ENCODE measurements at places on chromosomes 2 and 18.

DNA sequence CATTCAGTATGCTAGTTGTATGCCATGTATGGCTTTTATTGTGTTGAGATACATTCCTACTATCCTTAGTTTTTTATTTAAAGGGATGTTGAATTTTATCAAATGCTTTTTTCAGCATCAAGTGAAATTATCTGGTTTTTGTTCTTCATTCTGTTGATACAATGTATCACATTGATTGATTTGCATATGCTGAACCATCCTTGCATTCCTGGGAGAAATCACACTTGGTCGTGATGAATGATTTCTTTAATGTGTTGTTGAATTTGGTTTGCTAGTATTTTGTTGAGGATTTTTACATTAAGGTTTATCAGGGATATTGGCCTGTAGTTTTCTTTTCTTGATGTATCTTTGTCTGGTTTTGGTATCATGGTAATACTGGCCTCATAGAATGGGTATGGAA is 49.7 kb downstream of the CD28 start:
- no peak for DNase-seq

- no peak for DNase-seq
Observed at GRCh38 chr2:173205375-173205774, 129.7 kb downstream of the MAP3K20 start.

DNA sequence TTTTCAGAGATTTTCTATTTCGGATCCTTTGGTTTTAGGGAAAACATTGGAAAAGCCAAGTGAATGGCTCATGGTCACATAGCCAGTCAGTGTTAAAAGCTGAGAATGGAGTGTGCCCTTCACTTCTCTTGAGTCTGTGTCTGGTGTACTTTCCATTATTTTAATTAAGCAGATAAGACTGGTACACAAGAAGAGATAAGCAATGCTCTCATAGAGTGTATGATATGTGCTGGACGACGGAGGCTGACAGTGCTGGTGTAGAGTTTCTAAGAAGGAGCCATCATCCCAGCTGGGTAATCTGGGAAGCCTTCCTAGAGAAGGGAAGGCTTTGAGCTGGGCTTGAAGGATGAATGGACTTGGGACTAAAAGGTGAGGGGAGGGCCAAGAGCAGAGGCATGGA is 93.3 kb downstream of the SPTBN1 start:
- DNase-seq: no peak

- no peak for DNase-seq
Observed at GRCh38 chr2:71813807-71814470, 333.7 kb downstream of the CYP26B1 start.

- DNase-seq: no peak
Observed at GRCh38 chr2:195505701-195506100, 151.3 kb upstream of the SLC39A10 start.

DNA sequence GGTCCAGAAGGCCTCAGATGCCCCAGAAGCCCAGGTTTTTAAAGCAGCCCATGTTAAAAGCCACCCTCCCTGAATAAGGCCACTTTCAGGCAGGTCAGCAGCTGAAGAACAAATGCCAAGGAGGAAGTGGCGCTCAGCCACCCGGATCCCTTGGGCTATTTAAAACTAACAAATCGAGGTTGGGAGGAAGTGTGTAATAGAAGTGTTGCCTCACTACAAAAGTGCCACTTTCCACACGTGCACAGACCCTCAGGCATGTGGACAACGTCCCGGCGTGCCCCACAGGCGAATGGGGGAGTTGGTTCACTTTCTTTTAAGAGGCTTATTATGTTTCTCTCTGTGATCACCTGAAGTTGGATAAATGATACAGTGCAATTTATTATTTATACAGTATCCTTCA is 173.8 kb upstream of the SALL3 start:
- no peak for DNase-seq

DNA sequence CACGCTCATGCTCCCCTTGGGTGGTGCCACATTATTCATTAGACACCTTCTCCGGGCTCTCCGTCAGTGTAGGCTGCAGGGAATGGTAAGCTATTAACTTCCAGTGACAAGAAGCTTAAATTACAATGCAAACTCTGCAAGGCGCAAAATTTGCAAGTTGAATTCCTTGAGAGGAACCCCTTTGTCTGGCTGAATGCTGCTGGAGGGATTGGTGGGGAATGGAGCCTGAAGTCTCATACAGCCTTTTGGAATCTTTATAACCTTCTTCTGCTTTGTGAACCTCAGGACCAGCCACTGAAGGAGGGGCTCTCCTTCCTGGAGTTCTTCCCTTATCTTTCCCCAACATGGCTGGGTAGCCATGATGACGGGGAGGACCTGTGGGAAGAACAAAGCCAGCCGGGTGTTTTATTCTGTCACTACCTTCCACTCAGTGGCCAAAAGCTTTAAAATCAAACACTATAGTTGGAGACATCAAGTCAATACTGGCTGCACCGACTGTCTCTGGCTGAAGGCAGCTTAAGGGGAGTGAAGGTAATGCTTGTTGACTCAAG is 220.9 kb upstream of the EPHA4 start:
- no peak for DNase-seq

- no peak for DNase-seq
Observed at GRCh38 chr2:40458271-40458794, 6.4 kb upstream of the SLC8A1 start.

DNA sequence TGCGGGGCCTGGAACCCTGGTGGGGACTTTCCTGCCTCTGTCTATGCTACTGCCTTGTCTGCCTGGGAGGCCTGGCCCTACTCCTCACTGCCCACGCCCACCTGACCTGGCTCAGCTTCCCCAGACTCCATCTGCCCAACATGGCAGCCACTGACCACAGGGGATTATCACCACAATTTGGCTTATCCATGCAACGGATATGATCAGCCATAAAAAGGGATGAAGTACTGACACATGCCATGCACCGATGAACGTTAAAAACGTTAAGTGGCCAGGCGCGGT is 5.9 kb upstream of the KCNF1 start:
- DNase-seq: no peak

DNA sequence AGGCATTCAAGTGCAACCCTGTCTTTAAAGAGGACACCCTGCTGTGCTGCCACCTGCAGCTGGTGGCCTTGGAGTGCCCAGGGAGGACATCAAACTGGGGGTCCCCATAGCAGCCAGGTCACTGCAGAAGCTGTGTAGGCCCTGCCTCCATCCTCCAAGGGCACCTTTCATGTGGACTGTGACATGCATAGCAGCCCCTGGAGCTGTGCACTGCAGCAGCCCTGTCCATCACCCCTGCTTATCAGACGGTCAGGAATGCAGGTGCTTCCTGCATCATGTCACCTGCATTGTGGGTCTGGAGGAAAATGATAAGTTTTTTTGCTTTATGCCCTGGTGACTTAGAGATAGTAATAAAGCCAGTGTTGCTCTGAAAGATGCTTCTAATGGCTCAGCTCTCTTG is 155.7 kb downstream of the DYSF start:
- no peak for DNase-seq

- DNase-seq: peak; percentile 60
Observed at GRCh38 chr2:8684540-8684877, 2.7 kb downstream of the ID2 start.

DNA sequence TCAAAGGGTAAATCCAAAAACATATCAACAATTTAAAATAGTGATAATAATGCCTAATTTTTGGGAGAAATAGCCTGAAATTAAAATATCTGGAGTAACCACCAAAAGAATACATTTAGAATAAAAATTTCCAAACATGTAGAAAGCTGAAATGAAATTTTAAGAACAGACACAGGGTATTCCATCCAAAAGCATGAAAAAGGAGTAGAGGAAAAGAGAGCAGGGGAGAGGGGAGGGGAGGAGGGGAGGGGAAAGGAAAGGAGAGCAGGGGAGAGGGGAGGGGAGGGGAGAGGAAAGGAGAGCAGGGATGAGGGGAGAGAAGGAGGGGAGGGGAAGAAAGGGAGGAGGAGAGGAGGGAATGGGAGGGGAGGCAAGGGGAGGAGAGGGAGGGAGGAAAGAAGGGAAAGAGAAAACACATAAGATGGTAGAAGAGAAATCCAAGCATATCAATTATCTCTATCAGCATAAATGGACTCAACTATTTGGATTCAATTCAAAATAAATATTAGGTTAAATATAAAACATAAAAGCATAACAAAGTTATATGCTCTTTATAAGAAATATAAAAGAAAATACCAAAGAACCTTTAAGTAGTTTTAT is 141.1 kb downstream of the ZNF385B start:
- DNase-seq: no peak

GRCh38 chr18:45726603-45727002 is 2.6 kb downstream of the SLC14A1 start:
- DNase-seq: no peak

GRCh38 chr2:126889071-126889470 is 9.6 kb upstream of the TEX51 start:
- DNase-seq: no peak

DNA sequence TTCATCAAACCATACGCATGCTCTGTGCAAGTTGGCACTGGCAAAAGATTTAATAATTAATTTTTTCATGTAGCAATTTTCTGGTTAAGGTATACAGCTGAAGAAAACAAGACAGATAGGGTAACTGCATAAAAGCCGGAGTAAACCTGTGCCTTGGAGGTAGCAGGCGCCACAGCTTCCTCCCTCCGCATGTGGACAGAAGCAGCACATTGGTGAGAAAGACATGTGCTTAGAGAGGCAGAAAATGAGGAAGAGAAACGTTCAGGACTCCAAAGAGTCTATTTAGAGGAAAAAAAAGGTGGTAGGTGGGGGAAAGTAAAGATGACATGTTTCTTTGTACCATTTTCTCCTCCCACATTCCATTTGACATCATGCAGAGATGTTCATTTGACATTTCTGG is 9.3 kb downstream of the ST6GAL2 start:
- no peak for DNase-seq

- DNase-seq: peak; percentile 14
Observed at GRCh38 chr18:70931942-70932814, 643.3 kb downstream of the SOCS6 start.

DNA sequence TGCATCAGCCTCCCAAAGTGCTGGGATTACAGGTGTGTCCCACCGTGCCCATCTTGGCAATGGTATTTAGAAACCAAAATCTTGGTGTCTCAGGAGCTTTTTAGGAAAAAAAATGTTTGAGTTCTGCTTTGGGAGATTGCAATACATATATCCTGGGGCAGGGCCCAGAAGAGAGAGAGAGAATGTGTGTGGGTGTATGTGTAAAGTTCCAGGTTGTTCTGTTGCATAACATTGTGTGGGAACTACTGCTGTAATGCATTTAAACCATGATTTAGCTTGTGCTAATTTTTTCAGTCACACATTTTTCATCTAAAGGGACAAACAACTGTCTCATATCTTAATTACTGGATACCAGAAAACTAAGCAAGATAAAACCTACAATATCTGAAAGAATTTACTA is 70.8 kb upstream of the NABP1 start:
- no peak for DNase-seq

GRCh38 chr2:20052861-20053281 is 1.4 kb upstream of the LAPTM4A start:
- no peak for DNase-seq

- no peak for DNase-seq
Observed at GRCh38 chr2:47617523-47618271, 165.2 kb upstream of the MSH6 start.

GRCh38 chr2:147548451-147548850 is 296.4 kb upstream of the ACVR2A start:
- no peak for DNase-seq

- no peak for DNase-seq
Observed at GRCh38 chr2:23221236-23221635, 163.7 kb upstream of the KLHL29 start.

DNA sequence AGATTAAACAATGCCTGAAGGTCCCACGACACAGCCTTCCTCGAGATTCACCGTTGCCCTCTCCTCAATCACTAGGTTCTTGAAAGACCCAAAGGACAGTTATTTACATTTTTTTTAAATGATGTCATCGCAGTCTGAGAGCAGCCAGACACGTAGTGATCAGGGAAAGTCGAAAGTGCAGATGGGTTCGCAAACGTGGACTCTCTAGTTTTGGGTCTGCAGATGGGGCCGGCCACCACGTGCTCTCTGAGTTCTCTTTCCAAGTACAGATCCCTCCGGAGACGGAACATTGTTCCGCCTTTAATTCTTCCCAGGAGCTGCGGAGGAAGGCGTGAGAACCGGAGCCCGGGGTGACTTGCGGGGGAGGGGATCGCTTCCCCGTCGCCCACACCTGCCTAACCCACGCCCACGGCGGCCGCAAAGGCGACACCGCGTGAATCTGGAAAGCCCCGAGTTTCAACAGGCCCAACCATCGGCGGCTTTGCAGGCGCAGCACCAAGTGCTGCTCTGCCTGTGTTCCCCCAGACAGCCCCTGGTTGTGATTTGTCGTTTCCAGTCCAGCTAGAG is 54.3 kb downstream of the PKDCC start:
- peak; percentile 96 for DNase-seq

DNA sequence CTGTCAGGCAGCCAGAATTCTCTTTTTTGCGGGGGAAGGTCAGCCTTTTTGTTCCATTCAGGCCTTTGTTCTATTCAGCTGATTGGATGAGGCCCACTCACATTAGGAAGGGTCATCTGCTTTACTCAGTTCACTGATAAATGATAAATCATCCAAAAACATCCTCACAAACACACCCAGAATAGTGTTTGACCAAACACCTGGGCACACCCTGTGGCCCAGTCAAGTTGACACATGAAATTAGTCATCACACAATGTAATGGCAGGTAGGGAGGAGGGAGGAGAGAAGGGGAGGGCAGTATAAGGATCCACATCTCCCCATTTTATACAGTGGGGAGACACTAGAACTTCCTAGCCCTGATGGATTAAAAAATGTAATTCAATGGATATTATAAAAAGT is 8.3 kb upstream of the RMC1 start:
- DNase-seq: no peak

GRCh38 chr2:41990688-41991087 is 57.1 kb upstream of the PKDCC start:
- no peak for DNase-seq

GRCh38 chr18:21433436-21433835 is 167.1 kb downstream of the ESCO1 start:
- DNase-seq: no peak

GRCh38 chr18:77140439-77141109 is 8.0 kb upstream of the MBP start:
- DNase-seq: peak; percentile 66

- DNase-seq: no peak
Observed at GRCh38 chr18:23038712-23039111, 96.6 kb upstream of the CABLES1 start.

- DNase-seq: peak; percentile 43
Observed at GRCh38 chr2:219308142-219309101, 779 bp downstream of the PTPRN start.

DNA sequence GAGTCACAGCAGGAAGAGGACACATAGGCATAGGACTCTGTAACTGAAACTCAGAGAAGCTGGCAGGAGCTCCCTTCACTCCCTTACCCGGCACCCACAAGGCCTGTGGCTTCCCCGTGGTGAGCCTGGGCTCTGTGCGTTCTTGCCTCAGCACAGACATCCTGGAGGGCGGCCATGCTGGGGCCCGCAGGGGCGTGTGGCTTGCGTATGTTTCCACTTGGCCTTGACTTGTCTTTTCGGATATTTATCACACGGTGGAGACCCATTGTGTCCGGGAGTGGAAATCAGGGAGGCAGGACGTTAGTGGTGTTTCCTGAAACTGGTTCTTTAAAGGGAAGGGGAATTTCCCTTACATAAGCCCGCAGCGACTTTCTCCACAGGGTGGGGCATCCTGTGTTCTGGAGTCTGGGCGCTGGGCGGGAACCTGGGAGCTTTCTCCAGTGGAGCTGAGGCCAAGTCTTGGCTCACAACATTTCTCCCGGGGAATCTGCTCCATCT is 49.9 kb upstream of the EML6 start:
- DNase-seq: peak; percentile 28

GRCh38 chr18:25247725-25248124 is 104.2 kb downstream of the ZNF521 start:
- no peak for DNase-seq

All from CD4-positive, alpha-beta T cell treated with Interferon alpha-2 for 1 hour (primary cell).